ENCODE measurements at places on chromosomes 11 and 22. TPM values are rescaled to one million over a fixed set of nuclear protein-coding genes. Genes with fewer than 3 reads are reported as not detected.

Gene NEAT1
- 890 TPM for total RNA-seq

- H3K4me1 ChIP-seq = no peaks in the 10 kb centered on the region
- H3K27ac ChIP-seq = no peak overlapping the region
- no peaks in the 10 kb centered on the region for H3K36me3 ChIP-seq
Measured at GRCh38 chr11:81449588-81450156, 1284.0 kb downstream of the FAM181B start.

Gene CCDC87
- total RNA-seq = 0.35 TPM

- no peak overlapping the region for H3K4me3 ChIP-seq
- H3K27ac ChIP-seq = no peak overlapping the region
- no peaks in the 10 kb centered on the region for H3K4me1 ChIP-seq
- H3K27me3 ChIP-seq = no peaks in the 10 kb centered on the region
- no peaks in the 10 kb centered on the region for H3K36me3 ChIP-seq
Measured at GRCh38 chr11:105960252-105961245, 61.5 kb downstream of the MSANTD4 start.

- no peaks in the 10 kb centered on the region for H3K27me3 ChIP-seq
- H3K4me3 ChIP-seq = no peak overlapping the region
- no peak for DNase-seq
- peaks cover 90% of the 10 kb centered on the region for H3K36me3 ChIP-seq
- no peaks in the 10 kb centered on the region for H3K4me1 ChIP-seq
Measured at GRCh38 chr11:77669848-77670511, 32.4 kb upstream of the CLNS1A start.

DNA sequence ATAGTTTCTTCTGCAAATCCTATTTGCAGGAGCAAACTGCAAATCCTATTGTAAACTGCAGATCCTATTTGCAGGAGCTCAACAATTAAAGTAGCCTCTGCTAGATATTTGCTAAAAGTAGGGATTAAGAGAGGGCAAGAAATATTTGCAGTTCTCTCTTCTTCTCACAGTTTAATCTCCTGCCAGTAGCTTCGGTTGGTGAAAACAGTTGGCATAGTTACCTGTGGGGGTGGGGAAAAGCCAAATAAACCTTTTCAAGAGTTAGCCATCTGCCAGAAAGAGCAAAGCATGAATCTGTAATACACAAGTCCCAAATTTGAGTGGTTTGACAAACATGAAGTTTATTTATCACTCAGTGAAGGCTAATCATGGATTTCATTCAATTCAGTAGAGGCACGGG lies 942.5 kb downstream of the JRKL start:
- no peak overlapping the region for H3K27ac ChIP-seq
- no peaks in the 10 kb centered on the region for H3K36me3 ChIP-seq
- DNase-seq = no peak
- H3K4me3 ChIP-seq = no peak overlapping the region

DNA sequence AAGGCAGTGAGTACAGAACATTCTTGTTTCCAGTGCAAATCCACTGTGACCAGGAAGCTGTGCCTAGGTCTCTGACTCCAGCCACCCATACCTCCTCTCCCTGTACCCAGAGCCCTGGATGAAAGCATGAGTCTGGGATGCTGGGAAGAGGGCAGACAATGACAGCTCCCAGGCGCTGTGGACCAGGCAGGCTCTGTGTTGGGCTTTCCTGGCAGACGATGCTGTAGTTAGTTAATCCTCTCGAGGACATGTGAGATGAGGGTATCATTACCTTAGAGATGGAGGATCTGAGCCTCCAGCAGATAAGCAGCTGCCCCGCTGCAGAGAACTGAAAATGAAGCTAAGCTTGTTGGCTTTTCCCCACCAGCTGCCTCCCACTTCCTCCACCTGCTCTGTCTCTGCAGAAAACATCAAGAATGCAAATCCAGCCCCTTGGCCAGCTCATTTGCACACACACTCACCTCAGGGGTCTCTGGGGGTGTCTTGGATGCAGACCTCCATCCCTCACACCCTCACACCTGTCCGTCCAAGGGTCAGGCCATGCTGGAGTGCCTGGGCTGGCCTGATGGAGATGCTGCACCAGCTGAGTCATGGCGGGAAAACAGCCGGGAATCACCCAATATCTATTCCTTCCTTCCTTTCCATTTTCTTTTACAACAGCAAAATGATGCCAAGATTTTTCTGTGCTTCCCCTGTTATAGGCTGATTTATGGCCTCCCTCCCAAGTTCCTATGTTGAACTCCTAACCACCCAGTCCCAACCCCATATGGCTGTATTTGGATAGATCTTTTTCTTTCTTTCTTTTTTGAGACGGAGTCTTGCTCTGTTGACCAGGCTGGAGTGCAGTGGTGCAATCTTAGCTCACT lies 94.9 kb upstream of the SEPTIN5 start:
- no peaks in the 10 kb centered on the region for H3K4me1 ChIP-seq
- H3K27me3 ChIP-seq = no peaks in the 10 kb centered on the region
- no peak overlapping the region for H3K4me3 ChIP-seq
- no peak for DNase-seq
- no peaks in the 10 kb centered on the region for H3K36me3 ChIP-seq

DNA sequence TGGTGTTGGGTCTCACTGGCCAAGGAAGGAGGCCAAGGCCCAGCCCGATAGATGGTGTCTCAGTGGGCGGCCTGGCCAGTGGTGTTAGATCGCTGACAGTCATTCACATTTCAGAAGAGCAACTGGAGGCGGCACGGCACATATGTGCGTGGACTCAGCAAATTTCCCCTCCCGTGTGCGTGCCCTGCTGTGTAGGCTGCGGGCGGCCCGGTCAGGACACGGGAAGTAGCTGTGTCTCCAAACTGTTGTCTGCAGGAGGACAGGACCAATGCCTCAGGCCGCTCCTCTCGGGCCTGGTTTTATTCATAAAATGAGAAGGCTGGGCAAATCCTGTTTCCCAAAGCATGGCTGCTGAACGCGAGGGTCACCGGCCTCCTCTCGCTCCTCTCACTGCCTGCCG lies 711.7 kb downstream of the BRD1 start:
- no peak for DNase-seq
- no peak overlapping the region for H3K27ac ChIP-seq
- no peaks in the 10 kb centered on the region for H3K36me3 ChIP-seq

GRCh38 chr22:38135133-38135706 lies 24.7 kb upstream of the BAIAP2L2 start:
- no peak overlapping the region for H3K27ac ChIP-seq
- DNase-seq = no peak
- H3K4me1 ChIP-seq = no peaks in the 10 kb centered on the region
- no peak overlapping the region for H3K4me3 ChIP-seq
- peaks cover 44% of the 10 kb centered on the region for H3K36me3 ChIP-seq
- H3K27me3 ChIP-seq = no peaks in the 10 kb centered on the region

DNA sequence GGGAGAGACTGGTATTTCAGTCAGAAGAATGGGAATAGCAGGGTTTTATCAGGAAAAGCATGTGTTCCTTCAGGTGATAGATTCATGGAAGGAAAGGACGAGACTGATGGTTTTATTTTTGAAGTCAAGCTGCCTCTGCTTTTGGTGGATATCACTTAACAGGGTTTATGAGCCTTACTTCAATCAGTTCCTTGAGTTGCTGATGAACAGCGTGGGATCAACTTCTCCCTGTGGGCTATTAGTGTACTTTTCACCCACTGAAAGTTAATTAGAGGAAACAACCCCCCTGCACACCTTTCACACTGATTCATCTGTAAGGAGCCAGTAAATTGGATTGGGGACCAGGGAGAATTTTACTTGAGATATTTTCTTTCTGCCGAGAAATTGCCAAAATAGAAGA lies 479.0 kb downstream of the NELL1 start:
- H3K27me3 ChIP-seq = no peaks in the 10 kb centered on the region
- no peak overlapping the region for H3K27ac ChIP-seq
- H3K4me3 ChIP-seq = no peak overlapping the region
- no peaks in the 10 kb centered on the region for H3K4me1 ChIP-seq
- no peak for DNase-seq

DNA sequence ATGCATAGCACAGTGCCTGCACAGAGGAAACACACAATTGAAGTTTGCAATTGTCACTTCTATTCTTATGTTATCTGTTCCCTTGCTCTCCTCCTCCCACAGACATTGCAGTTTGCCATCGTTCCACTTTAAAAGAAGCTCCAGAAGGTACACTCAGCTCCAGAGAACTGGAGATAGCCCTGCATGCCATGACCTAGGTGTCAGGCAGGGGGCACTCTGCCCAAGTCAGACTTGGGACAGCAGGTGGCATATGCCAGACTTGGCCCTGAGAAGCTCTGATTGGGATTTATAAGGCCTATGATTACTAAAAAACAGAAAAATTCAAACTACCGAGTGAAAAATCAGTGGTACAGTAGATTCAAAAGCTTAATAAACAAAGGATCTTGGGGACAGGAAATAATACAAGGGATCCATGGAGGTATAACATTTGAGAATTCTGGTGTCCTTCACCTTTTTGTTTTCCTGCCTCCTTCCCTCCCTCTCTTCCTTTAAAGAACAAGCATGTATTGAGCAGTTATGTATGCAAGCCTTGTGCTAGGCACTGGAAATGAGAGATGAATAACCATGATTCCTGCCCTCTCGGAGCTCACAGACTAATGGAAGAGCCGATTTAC lies 40.0 kb downstream of the TENM4 start:
- H3K27me3 ChIP-seq = no peaks in the 10 kb centered on the region
- H3K4me3 ChIP-seq = no peak overlapping the region
- H3K27ac ChIP-seq = no peak overlapping the region
- H3K36me3 ChIP-seq = no peaks in the 10 kb centered on the region

DNA sequence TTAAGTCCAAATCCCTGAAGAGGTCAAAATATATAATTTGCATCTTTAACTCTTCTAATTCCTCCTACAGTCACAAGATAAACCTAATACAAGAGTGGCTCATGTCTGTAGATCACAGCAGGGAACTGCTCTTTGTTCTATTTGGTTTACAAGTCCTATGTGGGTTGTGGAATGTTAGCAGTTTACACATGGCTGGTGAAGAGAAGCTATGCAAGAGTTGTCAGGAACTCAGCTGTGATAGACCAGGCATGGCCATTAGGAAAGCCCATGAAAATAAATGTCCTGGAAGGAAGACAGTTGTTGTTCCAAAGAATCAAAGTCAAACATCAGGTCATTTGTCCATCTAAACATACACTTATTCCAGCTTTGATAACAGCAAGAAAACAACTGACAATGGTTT lies 312.4 kb upstream of the PITPNB start:
- H3K4me1 ChIP-seq = no peaks in the 10 kb centered on the region
- no peak for DNase-seq
- no peaks in the 10 kb centered on the region for H3K27me3 ChIP-seq
- H3K4me3 ChIP-seq = no peak overlapping the region

DNA sequence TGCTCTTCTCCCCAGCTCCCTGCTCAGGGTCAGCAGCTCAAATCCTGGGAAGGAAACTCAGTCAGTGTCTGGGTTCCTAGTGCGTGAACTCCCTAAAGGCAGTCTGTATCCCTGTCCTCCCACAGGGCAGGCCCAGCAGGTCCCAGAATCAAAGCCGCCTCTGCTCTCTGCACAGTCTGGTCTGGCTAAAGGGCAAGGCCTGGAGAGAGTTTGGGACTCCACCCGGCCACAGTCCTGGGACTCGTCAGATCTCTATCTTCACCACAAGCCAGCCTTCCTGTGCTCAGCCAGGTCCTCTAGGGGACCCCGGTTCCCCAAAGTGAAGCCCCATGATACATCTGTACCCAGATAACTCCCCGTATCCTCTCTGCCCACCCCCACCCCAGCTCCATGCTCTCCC lies 56.2 kb upstream of the CSNK2A3 start:
- H3K4me1 ChIP-seq = no peaks in the 10 kb centered on the region
- H3K27me3 ChIP-seq = no peaks in the 10 kb centered on the region
- no peak overlapping the region for H3K27ac ChIP-seq

GRCh38 chr11:85627332-85627997 lies at the start of gene DLG2:
Gene DLG2 (minus strand): TSS chr11:85627344.
- peaks cover 2% of the 10 kb centered on the region for H3K27me3 ChIP-seq
- peak; percentile 39 for DNase-seq
- H3K4me3 ChIP-seq = peak within 1 kb of the TSS; percentile 90
- H3K36me3 ChIP-seq = peaks cover 15% of the 10 kb centered on the region
- H3K27ac ChIP-seq = peak within 1 kb of the TSS; percentile 81

Gene DGCR6
- 6.5 TPM for total RNA-seq

DNA sequence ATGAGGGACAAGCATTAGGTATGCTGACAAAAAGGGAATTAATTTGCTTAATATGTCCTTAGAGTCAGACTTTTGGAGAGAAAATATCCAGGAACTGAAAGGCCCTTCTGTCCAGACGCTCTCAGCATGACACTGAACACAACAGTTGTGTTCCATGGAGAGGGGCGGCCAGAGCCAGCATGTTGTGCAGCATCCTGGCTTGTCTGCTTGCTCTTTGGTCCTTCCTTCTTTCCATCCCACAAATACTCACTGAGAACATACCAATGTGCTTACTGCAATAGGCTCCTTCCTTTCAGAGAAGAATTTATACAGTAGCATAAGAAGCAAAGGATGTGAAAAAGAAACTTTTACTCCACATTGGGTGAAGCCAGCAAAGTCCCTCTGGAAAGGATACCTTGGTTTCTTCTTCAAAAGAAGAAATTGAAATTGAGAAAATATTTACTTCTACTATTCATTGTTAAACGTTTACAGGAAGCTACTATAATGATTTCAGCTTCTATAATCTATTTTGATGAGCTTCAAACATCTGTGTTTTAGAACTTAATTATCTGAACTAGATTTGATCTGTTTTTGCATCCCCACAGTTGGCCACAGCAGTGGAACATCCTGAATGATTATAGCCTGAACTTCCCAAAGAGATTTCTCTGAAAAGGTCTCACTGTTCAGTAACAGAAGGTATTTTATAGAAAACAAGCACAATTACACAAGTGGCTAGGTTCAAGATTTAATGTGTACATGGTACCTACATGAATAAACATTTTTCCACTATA lies 304.1 kb upstream of the PITPNB start:
- H3K27ac ChIP-seq = no peak overlapping the region
- H3K27me3 ChIP-seq = peaks cover 5% of the 10 kb centered on the region
- H3K4me3 ChIP-seq = no peak overlapping the region
- H3K4me1 ChIP-seq = no peaks in the 10 kb centered on the region
- H3K36me3 ChIP-seq = no peaks in the 10 kb centered on the region

GRCh38 chr22:36352803-36353507 lies 34.8 kb downstream of the MYH9 start:
- H3K4me3 ChIP-seq = peak overlapping the region; percentile 32
- H3K4me1 ChIP-seq = peaks cover 91% of the 10 kb centered on the region
- H3K27me3 ChIP-seq = no peaks in the 10 kb centered on the region
- H3K27ac ChIP-seq = peak overlapping the region; percentile 78
- H3K36me3 ChIP-seq = peaks cover 19% of the 10 kb centered on the region
- DNase-seq = peak; percentile 67

- H3K27me3 ChIP-seq = no peaks in the 10 kb centered on the region
- no peak overlapping the region for H3K27ac ChIP-seq
- no peak for DNase-seq
- no peaks in the 10 kb centered on the region for H3K4me1 ChIP-seq
- H3K36me3 ChIP-seq = peaks cover 42% of the 10 kb centered on the region
- H3K4me3 ChIP-seq = no peak overlapping the region
Measured at GRCh38 chr11:216081-216974, 8.8 kb downstream of the RIC8A start.

Gene POTEH
- total RNA-seq = not detected

- no peak for DNase-seq
- H3K27me3 ChIP-seq = peaks cover 4% of the 10 kb centered on the region
- H3K36me3 ChIP-seq = no peaks in the 10 kb centered on the region
- H3K4me3 ChIP-seq = no peak overlapping the region
Measured at GRCh38 chr22:46031557-46031956, 54.6 kb upstream of the WNT7B start.

GRCh38 chr11:111417011-111417765 lies 38.1 kb upstream of the POU2AF1 start:
- no peaks in the 10 kb centered on the region for H3K27me3 ChIP-seq
- no peaks in the 10 kb centered on the region for H3K36me3 ChIP-seq
- peak overlapping the region; percentile 26 for H3K4me3 ChIP-seq
- no peak overlapping the region for H3K27ac ChIP-seq

Gene GNG3
- not detected for total RNA-seq

- no peaks in the 10 kb centered on the region for H3K4me1 ChIP-seq
- H3K36me3 ChIP-seq = no peaks in the 10 kb centered on the region
- no peak for DNase-seq
- H3K4me3 ChIP-seq = no peak overlapping the region
Measured at GRCh38 chr11:28673691-28674432, 565.7 kb downstream of the METTL15 start.
